ENCODE measurements at places on chromosomes 2 and 18.
A peak's percentile ranks its signal among the peaks of the same experiment; 100 is the strongest.

DNA sequence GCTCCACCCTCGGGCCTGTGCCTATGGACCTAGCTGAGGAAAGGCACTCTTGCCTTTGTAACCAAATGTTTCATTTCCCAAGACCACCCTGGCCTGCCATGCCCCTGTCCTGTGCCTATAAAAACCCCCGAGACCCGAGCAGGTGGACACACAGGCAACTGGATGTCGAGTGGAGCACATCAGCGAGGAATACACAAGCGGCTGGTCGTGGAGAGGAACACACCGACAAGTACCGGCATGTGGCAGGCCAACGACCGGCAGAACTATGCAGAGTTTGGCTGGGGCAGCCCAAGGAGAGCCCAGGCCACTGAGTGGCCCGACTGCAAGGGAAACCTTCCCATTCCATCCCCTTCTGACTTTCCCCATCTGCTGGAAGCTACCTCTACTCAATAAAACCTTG lies 1963.8 kb upstream of the CELF4 start:
- DNase-seq: no peak

DNA sequence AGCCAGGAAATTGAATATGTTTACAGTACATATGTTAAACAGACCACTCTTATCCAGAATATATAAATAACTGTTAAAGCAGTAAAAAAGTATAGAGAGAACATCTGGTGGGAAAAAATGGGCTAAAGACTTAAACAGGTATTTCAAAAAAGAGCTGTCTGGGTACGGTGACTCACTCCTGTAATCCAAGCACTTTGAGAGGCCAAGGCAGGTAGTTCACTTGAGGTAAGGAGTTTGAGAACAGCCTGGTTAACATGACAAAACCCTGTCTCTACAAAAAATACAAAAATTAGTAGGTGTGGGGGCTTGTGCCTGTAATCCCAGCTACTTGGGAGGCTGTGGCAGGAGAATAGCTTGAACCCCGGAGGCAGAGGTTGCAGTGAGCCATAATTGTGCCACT lies 171.4 kb upstream of the FSIP2 start:
- DNase-seq: no peak

DNA sequence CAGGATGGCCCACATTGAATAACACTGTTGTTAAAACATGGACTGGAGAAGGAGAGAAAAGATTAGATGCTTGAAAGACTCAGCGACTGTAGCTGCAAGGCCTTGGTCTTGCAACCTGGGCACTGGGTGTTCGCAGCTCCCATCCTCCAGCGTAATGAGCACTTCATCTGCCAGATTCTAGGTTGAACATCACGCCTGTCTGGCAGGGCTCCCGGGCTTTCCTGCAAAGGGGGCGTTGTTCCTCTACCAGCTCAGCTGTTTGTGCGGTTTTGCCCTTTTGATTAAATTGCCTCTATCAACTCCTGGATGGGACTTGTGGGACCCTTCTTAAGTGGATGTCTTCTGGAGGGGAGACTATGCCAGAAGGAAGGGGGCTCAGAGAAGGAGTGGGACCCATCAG lies 215.4 kb downstream of the KLHL29 start:
- no peak for DNase-seq

DNA sequence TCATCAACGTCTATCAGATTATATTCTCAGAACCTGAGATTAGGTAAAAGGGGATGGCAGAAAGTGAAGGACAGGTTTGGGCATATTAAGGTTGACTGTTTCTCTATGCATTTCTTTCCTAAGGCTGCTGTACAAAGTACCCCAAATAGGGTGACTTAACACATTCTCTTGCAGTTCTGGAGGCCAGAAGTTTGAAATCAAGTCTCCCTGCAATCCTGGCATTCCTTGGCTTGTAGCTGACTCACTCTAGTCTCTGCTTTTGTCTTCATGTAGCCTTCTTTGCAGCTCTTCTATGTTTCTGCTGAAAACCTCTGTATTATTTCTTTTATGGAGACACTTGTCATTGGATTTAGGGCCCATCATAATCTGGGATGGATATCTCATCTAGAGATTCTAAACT lies 364.3 kb downstream of the PLCL1 start:
- DNase-seq: no peak

GRCh38 chr2:136764452-136765255 lies 691 bp upstream of the THSD7B start:
- no peak for DNase-seq

DNA sequence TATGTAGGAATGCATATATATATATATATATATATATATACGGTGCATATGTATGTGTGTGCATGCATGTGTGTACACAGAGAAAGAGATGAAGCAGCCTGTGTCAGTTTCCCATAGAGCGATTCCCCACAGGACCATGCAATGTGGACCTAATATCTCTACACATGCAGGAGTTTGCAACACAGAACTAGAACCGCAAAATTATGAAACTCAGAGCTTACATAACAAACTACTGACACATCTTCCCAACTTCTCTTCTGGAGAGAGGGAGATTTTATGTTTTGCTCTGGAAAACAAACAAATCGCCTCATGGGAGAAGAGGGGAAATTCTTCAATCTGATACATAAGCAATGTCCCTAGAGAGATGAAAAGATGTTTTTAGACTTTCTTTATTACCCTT lies 377.2 kb downstream of the LRATD1 start:
- DNase-seq: no peak

DNA sequence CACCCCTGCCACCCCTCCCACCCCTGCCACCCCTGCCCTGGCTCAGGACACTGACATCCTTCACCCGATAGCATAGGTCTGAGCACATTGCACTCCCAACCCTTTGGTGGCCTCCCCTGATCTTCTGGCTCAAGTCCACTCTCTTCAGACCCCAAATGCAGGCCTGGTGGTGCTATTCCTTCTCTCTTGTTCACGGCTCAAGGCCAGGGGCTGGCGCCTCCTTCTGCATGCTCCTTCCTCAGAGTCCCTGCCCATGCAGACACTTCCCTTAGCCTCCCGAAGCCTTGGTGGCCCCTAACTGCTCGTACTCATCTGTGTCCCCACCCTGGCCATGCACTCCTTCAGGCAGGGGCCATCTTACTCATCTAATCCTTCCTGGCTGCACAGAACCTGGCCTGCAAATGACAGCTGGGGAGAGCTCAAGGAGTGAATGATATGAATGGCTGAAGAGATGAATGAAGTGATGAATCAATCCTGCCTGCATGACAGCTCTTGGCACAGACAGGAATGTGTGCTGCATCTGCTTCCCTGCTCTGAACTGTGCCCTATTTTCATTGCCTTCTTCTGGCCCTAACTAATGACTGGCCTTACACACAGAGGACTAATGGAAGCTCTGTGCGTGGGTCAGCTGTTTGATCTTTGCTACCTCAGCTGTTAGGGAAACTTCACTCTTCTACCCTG lies 290.8 kb downstream of the DYSF start:
- no peak for DNase-seq

- no peak for DNase-seq
Measured at GRCh38 chr2:127275356-127275755, 18.6 kb downstream of the ERCC3 start.

DNA sequence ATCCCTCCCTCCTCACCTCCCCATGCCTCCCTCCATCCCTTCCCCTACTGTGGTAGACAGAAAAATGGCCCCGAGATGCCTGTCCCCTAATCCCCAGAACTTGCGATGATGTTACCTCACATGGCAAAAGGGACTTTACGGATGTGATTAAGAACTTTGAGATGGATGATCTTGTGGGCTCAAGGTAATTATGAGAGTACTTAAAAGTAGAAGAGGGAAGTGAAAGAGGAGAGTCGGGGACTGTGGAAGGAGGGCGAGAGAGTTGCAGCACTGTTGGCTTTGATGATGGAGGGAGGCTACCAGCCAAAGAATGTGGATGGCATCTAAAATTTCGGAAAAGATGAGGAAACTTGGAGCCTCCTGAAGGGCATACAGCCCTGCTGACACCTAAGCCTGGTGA lies 66.5 kb downstream of the AGAP1 start:
- no peak for DNase-seq

DNA sequence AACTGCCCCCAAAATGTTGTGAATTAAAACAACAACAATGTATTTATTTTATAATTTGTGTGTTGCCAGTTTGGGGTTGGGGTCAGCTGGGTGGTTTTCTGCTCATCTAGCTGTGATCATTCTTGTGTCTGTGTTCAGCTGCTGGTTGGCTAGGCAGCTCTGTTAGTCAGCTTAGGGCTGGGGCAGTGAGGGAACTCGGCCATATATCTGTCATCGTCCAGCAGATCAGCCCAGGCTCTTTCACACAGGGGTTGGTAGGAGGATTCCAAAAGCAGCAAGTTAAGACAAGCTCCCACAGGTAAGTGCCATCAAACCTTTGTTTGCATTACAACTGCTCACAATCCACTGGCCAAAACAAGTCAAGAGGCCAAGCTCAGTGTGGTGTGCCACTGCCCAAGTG lies 121.5 kb downstream of the LPIN1 start:
- no peak for DNase-seq

DNA sequence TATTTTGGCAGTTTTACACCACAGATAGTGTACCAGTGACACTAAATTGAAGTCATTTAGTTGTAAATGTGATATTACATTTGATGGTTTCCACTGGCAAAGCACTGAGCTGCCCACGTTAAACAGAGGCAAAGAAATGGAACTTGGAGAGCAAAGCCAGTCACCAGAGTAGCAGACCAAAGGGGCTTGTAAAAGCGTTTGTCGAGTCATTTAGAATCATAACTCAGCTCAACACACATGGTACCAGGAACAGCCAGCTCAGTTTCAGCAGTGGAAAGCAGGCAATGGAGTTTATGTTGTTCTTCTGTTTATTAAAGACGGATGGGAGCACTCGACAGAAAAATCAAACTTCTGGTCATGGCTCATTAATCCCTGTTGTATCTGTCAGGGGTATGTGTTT lies 91.2 kb downstream of the POU3F3 start:
- DNase-seq: no peak

DNA sequence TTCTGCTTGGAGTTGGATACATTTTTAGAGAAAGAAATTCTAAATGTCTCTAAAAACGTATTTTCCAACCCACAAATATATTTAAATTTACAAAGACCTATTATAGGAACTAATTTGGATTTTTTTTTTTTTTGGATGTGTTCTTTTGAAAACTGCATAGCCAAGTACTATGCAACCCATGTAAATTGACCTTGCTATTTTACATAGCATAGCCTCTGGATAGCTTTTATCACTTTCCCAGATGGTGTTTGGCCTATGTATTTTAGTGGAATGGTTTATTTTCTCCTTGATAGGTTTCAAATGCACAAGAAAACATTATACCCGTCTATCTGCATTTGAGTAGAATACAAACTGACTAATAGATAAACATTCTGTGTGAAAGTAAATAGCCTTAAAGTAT lies 130.0 kb downstream of the FIGN start:
- no peak for DNase-seq

DNA sequence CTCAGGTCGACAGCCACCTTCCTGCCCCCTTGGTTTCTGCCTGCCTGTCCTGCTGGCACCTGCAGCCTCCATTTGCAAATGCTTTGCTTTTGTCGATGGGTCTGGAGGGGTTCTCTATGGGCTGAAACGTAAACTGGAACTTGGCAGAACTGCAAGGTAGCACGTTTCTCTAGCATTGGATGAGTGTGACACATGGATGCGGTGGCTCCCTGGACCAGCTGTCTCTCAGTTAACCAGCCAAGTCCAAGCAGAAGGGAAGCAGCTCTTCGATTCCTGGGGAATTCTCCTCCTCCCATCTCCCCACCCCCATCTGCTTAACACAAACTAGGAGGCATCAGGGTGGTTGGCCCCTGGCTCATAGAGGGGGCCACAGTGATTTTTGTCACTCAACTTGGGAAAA lies 57.3 kb downstream of the ITGB1BP1 start:
- no peak for DNase-seq

- DNase-seq: peak; percentile 89
Measured at GRCh38 chr2:64586883-64587481, 62.9 kb downstream of the AFTPH start.

DNA sequence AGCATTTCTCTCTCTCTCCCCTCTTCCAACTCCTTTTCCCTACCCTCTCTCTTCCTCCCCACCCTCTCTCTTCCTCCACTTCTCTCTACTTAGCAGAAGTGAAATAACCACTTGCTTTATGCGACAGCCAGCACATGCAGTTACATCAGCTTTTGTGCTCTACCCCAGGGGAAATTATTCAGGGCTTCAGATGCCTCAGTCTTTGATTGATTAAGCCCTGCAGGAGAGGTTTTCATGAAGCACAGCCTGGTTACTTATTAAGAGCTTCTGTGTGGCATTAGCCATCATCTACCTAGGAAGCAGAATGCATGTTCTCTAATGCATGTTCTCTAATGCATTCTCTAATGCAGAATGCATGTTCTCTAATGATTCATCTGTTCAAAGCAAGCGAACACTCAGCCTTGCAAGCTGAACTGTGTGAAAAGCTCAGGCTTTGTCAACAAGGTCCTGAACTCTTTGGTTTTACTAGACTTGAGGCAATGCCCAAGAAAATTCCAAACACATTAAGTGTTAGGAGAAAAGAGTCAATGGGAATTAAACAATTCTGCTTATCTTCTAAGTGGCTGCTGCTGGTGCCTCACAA lies 56.1 kb downstream of the LHCGR start:
- no peak for DNase-seq

DNA sequence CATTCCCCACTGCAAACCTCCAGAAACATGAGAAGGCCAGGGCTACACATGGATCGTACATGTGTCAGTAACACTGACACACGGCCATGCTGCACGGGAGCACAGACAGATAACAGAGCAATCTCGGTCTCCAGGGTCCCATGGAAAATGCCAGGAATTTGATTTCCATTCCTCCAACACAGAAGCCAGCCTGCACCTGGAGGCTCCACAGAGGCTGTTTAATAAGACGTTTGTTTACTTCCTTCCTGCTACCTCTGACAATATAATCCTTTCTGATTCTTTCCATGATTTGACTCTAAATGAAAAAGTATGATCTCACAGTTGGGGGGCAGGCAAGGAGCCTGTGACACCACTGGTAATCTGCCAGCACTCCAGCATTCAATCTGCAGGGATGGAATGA lies 210.9 kb upstream of the DDX18 start:
- no peak for DNase-seq

- no peak for DNase-seq
Measured at GRCh38 chr2:42568401-42569115, at the start of gene MTA3. Gene MTA3 (plus strand): TSS chr2:42568632. CDS start chr2:42568746, 114 bp downstream.

GRCh38 chr18:45213040-45213333 lies 402.3 kb upstream of the SLC14A2 start:
- DNase-seq: no peak

DNA sequence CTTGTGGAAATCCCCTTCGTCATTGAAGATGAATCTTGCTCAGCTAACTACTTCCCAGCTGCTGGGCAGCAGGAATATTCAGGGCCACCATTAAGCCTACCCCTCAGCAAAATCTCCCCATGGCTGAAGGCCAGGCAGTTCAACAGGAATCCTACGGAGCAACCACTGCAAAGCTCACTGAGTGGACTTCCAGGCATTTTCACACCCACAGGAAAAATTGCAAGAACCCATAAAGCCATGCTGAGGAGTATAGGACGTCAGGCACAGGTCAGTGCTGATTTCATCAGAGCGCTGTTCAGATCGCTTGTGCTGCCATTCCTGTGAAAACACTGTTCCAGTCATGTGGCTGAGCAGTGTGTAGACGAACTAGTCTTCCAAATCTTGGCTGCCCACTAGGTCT lies 134.8 kb upstream of the TACR1 start:
- no peak for DNase-seq
